ENCODE measurements at places on chromosomes 6 and 20.

DNA sequence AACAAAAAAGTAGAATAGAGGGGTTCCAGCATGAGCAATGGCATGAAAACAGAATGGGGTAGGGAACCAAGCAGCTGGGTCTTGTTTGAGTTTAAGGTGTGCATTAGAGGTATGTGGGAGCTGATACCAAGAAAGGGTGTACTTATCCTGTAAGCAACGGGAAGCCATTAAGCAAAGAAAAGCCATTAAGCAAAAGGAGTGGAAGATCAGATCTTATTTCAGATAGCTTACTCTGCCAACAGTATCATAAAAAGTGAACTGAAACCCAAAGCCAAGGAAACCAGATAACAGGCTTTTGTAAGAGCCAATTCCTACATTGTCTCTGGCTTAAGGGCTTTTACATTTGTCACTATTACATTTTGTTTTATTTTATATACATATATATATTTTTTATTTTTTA is 21.3 kb upstream of the BEND6 start:
- no peak for DNase-seq

DNA sequence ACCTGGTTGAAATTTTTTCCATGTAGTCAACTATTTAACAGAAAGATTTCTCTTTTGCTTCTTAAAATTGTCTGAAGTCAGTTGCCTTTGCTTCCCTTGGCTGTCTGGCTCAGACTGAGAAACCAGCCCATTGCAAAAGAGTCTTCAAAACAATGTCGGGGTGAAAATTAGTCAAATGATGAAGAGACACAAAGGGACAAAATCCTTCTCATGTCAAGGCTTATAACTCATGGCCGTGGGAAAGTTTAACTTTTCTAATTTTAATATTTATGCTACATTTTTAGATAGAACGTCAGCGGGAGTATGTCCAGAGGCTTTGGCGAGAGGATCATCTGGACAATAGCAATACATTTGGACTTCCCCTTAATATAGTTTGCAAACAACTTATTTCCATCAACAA is 127.2 kb downstream of the CD164 start:
- no peak for DNase-seq

- no peak for DNase-seq
These were observed 5.6 kb downstream of the PSMG4 start for GRCh38 chr6:3264356-3264755.

DNA sequence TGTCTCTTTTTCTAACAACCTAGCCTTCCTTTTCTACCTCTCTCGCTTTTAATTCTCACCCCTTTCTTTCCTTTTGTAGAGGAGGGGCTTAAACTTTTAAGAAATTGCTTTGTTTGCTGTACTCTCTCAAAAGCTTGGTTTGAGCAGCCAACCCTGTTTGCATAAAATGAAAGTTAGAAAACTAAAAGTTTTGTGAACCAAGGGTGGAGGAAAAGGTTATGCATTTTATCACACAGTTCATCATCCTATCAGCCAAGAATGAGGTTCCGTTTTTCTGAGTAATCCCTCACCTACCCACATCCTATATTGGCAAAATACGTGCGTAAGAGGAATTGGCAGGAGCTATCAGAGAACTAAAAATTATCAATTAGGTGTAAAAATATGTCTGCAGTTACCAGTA is 42.8 kb upstream of the LOC128125822 start:
- no peak for DNase-seq

DNA sequence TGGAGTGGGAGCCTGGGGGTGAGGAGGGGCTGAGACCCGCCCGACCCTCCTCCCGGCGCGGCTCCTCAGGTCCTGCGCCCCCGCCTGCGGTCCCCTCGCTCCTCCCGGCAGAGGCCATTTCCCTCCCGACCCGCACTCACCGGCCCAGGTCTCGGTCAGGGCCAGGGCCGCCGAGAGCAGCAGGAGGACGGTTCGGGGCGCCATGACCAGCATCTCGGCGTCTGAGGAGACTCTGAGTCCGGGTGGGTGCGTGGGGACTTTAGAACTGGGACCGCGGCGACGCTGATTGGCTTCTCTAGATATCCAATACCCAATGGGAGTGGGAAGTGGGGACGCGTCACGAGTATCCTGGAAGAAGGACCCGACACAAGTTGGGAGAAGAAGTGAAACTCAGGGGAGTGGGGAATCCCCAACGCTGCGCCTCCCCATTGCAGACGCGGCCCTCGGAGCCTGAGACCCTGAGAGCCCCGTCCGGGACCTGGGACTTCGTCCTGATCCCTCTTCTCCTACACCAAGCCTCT is at the start of gene HLA-B:
Gene HLA-B (minus strand): TSS at position 234 of the 521 bp plus-strand sequence. CDS start 21 bp downstream, at position 213.
- peak; percentile 93 for DNase-seq

DNA sequence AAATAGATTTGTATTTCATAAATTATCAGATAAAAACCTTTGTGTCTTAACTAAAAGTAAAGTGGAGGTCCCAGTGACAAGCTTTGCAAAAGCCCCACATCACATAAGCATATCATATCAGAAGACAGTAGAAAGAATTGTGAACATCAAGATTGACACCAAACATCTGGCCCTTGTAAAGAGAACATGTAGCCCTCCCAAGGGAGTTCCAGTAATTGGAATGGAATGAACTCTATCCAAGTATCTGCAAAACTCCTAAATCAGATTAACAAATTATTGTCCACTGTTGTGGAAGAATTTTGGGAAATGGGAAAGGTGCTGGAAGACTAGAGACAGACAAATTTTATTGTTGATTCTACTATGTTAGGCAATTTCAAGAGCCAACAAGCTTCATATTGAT is 268.8 kb downstream of the KCNQ5 start:
- DNase-seq: no peak

GRCh38 chr20:57768519-57768918 is 58.7 kb upstream of the PMEPA1 start:
- DNase-seq: no peak

- no peak for DNase-seq
These were observed 293.0 kb downstream of the RNGTT start for GRCh38 chr6:88670369-88670768.

DNA sequence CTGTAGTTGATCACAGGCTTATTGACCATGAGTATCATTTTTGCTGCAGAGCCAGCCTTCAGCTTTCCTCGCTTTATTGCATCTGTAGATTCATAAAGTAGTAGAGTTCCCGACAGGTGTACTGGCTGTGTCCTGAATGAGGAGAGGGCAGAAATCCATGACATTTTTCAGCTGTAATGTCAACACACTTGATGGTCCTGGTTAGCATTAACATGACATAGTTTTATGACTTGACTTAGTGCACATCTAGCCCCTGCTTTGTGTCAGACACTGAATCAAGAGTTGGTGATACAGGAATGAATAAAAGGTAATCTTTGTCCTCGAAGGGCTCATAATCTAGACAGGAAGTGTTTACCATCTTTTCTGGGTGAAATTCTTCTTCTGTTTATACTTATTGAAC is 55.0 kb downstream of the AIG1 start:
- DNase-seq: no peak

DNA sequence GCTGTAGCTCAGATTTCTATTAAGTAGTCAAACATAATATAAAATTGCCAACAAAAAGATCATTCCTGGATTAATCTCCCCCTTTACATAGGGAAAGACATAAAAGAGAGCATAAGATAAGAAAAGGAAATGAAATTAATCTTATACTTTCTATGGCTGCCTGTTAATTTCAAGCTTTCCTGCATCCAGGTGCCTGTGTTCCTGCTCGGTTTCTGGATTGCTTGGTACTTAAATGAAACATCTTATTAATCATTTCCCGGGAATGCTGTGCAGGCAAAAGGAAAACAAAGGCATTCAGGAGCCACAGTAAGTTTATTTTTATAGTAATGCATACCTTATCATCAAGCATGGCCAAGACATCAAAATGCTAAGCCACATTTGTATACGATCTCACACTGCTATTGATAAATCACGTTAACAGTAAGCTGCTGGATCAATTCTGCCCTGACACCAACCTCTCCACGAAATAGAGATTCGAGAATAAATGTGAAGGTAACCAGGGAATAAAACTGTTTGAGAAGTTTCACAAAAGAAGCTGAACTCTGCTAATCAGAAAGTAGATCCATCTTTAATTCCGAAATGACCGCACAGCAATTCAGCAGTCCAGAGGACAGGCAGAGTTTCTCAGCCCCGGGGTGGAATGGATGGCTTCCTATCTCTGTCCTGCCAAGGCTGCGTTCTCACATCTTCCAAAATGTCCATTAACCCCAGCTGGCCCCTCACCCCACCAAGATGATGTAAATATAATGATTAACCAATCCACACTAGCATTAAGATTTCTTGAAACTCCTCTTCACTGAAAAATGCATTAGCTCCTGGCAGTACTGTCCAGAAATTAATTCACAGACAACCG is 32.6 kb upstream of the APCDD1L start:
- no peak for DNase-seq

DNA sequence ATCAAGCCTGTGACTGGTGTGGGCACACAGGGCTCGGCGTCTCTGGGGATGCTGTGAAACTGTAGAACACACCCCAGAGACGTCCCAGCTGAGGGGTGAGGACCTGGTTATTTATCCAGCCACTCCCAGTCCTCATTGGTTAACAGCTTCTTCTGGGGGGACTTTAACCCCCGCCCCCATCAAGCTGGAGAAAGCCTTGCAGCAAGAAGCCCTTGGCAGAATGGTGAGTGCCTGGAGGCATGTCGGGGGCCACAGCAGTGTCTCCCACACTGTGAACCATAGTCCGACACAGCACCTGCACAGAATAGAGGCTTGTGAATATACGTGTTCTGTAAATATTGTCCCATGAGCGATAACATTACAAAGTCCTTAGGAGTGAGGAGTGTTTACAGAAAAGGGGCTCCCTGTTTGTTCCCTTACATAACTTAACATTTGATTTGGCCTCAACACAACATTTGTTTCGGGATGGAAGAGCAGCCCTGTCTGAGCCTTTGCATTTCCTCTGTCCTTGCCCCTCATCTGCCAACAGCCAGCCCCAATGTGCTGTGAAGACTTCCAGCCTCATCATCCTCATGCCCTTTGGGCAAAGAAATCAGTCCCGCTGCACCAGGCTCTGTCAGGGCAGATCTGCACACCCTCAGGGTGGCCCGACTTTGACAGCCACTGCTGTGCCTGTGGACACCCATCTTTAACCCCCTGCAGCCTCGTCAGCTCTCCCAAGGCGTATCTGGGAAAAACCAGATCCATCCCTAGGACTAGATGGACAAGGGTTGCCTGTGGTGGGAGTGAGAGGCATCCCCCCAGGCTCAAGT is 2.2 kb upstream of the RRBP1 start:
- DNase-seq: no peak

DNA sequence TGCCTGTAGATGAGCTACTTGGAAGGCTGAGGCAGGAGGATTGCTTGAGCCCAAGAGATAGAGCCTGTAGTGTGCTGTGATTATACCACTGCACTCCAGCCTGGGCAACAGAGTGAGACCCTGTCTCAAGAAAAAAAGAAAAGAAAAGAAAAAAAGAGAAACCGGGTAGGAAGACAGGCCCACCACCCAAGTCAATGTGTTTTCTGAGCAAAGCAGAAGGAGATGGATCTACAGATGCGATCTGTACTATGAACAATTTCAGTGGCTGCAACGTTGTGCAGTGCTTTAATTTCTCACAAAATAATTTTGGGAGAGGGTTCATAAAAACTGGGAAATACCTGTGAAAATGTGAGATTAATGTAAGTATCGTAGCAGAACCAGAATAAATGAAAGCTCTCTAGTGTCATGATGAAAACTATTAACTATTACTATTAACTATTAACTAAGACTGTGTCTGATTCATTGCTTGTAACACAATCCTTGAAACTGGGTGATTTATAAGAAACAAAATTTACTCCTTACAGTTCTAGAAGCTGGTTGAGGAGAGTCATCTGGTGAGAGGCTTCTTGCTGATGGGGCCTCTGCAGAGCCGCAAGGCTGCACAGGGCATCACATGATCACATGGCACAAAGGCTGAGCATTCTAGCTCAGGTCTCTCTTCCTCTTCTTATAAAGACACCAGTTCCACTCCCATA is 233.1 kb upstream of the ZNF217 start:
- no peak for DNase-seq

GRCh38 chr6:2166717-2167116 is 78.7 kb downstream of the GMDS start:
- DNase-seq: no peak

DNA sequence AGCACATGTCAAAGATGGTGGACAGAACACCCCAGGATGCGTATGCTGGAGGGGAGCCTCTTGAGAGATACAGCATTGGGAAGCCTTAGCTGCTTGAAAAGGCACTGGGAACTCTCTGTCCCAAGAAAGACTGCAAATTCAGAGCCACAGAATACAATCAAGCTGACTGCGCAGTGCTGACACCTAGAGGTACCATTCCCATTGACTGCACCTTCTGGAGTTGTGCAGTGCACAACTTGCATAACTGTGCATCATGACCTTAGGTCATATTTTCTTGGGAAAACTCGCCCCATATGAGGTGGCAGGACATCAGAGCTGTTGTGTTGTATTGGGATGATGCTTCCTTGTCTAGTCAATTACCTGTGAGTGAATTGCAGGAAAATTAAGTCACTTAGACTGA is 646.5 kb upstream of the NOX3 start:
- DNase-seq: no peak

DNA sequence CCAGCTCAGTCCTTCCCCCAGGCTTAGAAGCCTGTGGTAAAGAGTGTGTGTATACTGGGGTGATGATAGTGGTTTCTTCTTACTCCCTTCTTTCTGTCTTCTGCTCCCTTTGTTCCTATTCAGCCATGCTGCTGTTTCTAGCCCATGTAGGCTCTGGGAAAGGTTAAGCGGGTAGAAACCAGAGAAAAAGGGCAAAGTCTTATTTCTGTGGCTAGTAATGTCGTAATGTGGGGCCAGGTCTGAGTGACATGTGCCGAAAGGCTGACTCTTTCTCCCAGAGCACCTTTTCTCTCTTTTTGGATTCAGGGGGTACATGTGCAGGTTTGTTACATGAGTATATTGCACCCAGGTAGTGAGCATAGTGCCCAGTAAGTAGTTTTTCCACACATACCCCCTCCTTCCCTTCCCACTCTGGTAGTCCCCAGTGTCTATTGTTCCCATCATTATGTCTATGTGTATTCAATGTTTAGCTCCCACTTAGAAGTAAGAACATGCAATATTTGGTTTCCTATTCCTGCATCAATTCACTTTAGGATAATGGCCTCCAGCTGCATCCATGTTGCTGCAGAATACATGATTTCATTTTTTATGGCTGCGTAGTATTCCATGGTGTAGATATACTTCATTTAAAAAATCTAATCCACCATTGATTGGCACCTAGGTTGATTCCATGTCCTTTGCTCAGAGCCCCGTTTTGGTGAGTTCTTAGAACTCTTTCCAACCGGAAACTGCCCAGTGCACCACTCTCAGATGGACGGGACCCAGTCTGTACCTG is 74.3 kb downstream of the EFHC1 start:
- no peak for DNase-seq

Data from GM12864 (cell line).